Esophagus squamous epithelium (tissue), 5 donors: ENCODE measurements at places on chromosomes 12 and 14. TPM values are rescaled to one million over a fixed set of nuclear protein-coding genes. Genes with fewer than 3 reads are reported as not detected.

LRTM2 gene
- not detected for total RNA-seq

SSTR1 gene
- total RNA-seq = not detected

- DNase-seq = no peak
Measured at GRCh38 chr14:52918486-52918885, 32.4 kb downstream of the FERMT2 start.

DNA sequence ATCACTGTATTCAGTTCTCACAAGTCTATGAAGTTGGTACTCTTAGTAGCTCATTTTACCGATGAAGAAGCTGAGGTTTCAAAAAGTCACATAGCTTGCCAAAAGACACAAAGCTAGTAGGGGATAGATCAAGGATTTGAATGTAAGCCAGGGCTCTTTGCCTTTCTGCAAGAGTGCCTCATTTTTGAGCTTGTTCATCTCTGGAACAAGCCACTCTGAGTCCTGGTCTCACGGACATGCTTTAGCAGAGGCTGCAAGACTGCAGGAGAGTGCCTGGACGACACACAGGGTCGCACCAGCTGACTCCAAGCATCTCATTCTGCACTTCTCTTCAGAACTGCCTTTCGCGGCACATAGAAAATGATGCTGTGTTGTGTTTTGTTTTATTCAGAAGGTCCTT is 3.7 kb downstream of the NUAK1 start:
- DNase-seq = no peak

DNA sequence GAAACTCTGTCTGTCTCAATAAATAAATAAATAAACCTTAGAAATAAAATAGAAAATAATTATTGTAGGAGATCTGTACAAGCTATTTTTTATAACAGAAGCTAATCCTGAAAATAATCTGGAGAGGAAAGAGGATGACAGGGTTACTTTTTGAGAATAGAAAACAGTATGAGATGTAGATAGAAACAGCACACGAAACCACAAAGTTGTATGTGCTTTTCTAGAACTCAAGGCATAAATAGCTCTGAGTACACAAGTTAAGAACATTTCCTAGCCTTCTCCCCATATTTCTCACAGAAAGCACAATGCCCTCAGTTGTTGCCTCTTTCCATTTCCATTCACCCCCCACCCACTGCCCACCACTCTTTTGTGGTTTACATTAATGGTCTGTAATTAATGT is 35.7 kb downstream of the SLC38A4 start:
- DNase-seq = no peak
